CD4-positive, alpha-beta T cell (primary cell): ENCODE measurements at places on chromosomes 2 and 18. TPM values are rescaled to one million over a fixed set of nuclear protein-coding genes. Genes with fewer than 3 reads are reported as not detected.

DNA sequence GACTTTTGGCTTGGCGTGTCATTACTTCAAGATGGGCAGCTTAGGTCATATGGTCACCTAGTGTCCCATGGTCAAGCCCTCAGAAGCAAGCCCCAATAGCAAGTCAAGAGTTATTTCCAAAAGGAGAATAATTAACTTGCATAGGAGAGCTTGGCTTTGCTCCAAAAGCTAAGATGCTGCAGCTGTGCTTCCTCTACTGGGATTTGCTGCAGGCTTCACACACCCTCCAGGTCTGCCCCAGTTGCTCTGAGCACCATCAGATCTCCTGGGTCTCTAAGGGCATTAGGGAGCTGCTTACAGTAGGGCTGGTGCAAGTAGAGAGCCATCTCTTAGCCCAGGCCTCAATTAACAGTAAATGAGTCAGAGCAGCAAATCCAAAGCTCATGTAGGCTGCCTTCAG is 46.6 kb downstream of the THUMPD2 start:
- no peak for DNase-seq

Gene SIX3
- total RNA-seq = not detected

DNA sequence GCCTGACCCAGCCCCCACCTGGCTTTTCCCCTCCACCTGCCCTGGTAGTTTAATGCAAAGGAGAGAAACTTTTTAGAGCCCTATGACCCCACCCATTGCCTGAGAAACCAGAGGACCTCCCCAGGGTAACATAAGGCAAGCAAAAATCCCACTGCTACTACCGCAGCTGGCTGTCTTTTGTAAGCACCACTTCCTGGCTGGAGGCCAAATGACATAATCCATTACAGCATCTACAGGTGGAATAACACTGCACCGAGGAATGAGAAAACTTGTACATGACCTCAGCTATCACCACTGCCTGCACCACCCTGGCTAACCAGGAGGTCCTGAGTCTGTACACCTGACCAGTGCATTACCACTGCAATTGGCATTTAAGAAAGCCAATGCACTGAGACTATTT is 149.6 kb upstream of the GALNT5 start:
- DNase-seq = no peak

DNA sequence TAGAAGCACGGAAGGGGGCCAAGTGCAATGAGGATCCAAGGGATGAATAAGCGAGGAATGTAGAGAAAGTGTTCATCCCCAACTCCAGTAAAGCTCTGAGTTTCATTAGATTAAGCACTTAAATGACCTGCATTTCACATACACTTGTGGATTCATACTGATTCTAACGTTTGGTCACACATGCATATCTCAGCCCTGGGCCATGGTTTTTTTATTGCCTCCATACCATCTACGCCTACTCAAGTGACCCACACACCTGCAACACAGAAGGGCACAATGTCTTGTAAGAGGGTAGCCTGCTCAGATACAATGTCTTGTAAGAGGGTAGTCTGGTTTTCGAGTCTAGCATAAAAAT is 566 bp upstream of the MRPS5 start:
- no peak for DNase-seq

DNA sequence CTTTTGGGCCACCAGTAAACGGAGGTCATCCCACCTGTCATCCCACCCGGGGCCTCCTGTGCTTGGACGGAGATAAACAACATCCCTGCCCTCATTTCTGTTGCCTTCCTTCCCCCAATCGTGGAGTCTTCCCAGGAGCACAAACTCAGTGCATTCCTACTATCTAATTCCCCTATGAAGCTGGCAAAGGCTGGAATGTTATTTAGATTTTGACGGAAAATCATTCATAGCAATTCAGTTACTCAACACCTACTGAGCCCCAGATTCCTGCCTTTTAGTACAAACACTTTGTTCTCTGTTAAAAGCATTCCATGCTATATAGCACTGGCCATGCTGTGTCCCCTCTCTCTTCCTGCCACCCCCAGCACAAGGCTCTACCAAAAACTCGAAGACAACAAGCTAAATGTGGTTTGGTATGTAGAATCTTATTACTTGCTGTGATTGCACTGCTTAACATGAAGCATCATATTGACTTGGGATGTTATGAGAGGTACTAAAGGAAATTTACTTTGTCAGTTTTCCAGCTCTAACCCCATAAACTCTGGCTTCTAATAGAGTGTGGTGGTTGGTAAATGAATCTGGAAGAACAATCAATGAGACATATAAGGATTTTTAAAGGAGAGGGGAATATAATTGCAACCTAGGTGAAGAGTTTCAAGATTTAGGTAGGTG is 32.3 kb upstream of the IMPA2 start:
- DNase-seq = no peak

- no peak for DNase-seq
These were observed 183.3 kb downstream of the ASXL3 start for GRCh38 chr18:33761363-33761762.

- no peak for DNase-seq
These were observed 36.7 kb downstream of the KIAA2012 start for GRCh38 chr2:202109737-202110184.

GRCh38 chr2:64731746-64732145 is 78.0 kb upstream of the SERTAD2 start:
- DNase-seq = no peak

GRCh38 chr2:99181624-99182000 is 628 bp downstream of the MRPL30 start:
- no peak for DNase-seq

DNA sequence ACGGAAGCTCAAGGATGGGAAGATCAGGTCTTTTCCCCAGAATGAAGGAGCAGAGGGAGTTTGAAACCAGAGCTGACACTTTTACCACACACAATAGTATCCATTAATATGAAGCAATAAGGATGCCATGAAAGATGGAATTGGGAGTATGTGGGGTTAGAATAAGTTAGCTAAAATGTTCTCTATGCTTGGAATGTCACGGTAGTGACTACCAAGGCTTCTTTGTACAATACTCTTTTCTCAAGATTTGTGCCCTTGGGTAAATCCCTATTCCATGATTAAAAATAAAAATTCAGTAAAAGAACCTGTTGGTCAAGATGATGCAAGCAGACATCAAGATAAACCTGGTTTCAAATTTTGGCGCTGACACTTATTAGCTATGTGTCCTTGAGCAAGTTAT is 75.0 kb downstream of the NRXN1 start:
- no peak for DNase-seq

- no peak for DNase-seq
These were observed 109.8 kb downstream of the DSEL start for GRCh38 chr18:67406714-67407113.

Gene ADD2
- total RNA-seq = 4.4 TPM

DNA sequence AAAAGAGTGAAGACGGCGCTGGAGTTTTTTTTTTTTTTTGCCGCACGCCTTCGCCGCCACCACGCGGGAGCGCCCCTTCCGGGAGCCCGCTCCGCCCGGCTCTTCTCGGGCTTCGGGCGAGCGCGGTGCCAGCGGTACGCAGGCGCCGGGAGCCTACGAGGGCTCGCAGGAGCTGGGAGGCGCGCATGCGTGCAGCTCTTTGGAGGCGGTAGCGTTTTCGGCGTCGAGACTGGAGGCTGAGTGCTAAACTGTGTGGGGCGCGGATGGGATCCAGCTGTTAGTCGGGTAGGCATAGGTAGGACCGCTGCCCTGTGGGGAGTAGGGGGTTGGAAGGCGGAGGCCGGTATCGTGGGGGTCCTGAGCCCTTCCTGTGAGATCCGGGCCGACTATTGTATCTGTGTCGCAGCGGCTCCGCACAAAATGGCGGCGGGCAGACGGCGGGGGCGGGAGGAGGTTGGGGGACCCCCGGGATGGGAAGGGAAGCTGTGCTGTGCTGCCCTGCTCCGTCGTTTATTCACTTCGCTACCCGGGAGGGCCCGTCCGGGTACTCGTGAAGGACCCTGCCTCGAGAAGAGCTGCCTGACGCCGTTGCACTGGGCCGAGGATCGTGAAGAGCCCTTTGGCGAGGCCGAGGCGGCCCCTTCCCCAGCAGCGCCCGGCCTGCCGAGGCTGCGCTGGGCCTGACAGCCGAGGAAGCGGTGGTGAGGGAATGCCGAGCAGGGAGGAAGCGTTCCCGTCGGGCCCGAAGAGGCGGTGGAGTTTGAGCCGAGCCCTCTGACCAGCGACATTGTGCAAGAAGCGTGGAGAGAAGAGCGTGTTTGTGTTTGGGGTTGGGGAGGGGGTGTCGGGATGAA is at the start of gene ZNF638:
ZNF638 (plus strand) TSS at position 202 of the 854 bp plus-strand sequence. CDS start 17,173 bp downstream, outside the sequence.
- DNase-seq = peak; percentile 90

GRCh38 chr2:219261024-219261855 is 7.5 kb upstream of the TUBA4A start:
- no peak for DNase-seq

GRCh38 chr2:214710729-214711128 is 98.8 kb downstream of the BARD1 start:
- DNase-seq = no peak

DNA sequence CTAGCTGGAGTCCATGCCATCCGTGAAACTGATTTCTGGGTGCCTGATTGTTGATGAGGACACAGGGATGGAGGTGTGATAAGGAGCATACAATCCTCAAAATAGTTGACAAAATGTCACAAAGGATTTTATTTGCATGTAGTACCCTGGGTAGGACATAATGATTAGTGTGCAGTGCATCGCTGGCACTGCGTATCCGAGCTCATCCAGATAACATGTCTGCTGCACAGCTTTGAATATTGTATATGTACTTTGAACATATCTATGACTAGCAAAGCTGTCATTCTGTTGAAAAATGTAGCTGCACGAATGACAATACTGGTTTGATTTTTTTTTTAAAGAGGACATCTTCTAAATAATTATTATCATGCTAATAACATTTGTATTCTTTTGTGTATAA is 529.7 kb upstream of the FANCL start:
- DNase-seq = no peak

DNA sequence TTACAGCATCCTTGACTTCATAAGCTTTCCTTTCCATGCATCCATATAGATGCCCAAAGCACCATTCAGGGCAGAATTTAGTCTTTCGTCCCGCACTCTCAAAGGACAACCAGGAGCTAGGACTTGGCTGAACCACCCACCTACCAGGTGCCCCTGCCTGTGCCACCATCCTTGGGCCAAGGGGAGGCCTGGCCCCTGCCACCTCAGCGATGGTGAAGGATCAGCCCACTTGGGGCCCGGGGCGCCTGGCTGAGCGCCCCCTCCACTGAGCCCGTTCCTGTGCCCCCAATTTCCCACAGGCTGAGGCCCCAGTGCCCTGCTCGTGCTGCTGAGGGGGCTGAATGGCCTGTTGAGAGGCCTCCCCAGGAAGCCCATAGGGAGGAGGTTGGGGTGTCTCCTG is 33.3 kb upstream of the ALPP start:
- DNase-seq = no peak

Gene CREG2
- total RNA-seq = not detected

DNA sequence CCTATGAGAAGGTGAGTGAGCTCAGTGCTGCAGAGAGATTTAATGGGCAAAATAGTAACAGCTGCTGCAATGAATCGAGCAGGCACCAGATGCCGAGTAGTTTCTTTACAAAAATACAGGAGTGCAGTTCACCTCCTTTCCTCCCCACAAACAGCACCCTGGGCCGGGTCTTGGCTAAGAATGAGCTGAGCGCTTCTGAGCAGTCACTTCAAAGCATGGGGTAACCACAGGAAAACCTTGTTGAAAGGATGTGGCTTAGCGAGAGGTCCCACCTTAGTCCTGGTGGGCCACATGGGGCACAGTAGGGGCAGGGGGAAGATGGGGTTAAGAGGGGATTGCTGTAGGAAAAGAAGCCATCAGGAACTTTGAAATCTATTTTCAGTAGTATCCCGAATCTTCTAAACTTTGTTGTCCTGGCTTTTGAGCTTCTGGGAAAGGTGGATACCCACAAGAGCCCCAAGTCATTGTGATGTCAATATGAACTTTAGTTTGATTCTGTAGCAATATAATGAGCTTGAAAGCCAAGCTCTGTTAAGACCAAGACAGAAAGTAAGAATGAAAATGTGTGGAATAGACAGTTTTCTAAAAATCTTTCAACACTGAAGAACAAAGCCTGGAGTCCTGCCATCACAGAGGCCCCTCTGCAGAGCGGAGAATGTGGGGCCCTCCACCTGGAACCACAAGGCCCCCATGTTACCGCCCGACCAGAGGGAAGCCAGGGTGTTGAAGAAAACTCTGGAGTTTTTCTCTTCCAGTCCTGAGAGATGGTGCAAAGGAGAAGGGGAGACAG is 101.0 kb upstream of the ZNF236 start:
- DNase-seq = peak; percentile 60

DNA sequence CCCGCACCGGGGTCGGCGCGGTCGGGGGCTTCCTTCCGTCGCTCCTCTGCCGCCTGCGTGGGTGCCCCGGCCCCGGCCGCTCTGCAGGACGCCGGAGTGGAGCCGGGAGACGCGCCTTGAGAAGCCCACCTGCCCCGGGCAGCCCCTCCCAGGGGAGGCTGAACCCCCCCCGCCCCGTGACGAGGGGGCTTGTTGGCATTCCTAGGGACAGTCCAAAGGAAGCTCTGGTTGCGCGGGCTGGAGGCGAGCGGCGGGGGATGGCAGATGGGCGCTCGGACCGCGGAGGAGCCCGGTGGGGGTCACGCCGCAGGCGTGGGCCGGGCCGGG is 133.5 kb upstream of the MGAT5 start:
- DNase-seq = no peak

Gene CXCR4
- total RNA-seq = 1,661 TPM

Gene CERKL
- total RNA-seq = not detected

Gene THAP4
- 27.5 TPM for total RNA-seq

GRCh38 chr2:11578986-11579774 is 45.3 kb downstream of the GREB1 start:
- no peak for DNase-seq

Gene SLC9A4
- not detected for total RNA-seq

Gene ANKRD53
- 1.2 TPM for total RNA-seq

- DNase-seq = no peak
These were observed 393.1 kb upstream of the PIK3C3 start for GRCh38 chr18:41561961-41562360.

DNA sequence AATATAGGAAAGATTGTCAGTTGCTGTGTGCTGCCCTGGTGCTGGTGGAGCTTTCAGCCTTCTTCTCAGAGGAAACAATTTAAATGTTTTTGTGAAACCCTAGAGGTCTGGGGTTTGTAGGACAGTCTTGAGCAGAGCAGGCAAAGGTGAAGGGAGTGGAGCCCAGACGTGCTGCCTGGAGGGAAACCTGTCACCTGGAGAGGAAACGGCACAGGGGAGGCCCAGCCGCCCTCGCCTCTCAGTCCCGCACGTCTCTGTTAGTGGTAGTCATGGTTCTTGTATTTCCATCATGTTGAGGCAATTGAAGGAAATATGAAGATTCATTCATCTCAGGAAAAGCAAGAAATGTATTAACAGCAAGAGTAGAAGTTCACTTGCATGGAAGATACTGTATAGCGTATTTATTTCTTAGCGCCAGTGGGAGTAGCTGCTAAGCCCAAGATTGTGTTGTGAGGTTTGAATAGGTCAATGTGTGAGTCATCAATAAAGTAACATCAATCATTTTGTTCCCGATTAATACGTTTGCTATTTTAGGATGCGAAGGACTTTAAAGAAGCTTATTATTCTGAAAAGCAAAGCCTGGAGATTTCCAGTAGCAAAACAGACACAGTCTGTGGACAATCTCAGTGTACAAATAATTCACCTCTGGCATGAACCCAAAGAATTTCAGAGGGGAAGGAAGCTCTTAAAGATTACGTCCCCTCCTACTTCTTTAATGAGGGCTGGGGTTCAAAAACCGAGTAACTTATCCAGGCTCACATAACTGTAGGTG is 70.4 kb downstream of the LRRFIP1 start:
- DNase-seq = peak; percentile 42

GRCh38 chr2:44934038-44934982 is 7.2 kb upstream of the SIX3 start:
- no peak for DNase-seq

Gene FAM237A
- total RNA-seq = not detected
